Left ventricle myocardium superior (tissue), 1 donor: ENCODE measurements at places on chromosomes 1 and 21. TPM values are rescaled to one million over a fixed set of nuclear protein-coding genes. Genes with fewer than 3 reads are reported as not detected.

The SZRD1 gene
- 109 TPM for total RNA-seq

DNA sequence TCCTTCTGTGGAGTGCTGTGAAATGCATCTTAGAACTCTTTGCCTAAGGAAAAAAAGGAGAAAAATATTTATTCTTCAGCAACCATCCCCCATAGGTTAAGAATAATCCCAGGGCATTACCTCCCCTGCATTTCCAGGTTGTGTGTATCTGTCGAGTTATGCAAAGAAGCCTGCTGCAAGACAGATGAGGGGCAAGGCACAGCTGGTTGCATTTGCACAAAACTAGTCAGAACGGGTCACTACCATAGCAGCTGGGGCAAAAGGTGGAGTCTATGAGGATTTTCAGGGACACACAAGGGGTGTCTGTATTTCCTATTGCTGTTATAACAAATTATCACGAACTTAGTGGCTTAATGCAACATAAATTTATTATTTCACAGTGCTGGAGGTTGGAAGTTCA lies 443.4 kb upstream of the C1orf87 start:
- DNase-seq, result no peak

The RBP7 gene
- total RNA-seq, result 31.9 TPM

GRCh38 chr1:47875036-47875435 lies 122.1 kb downstream of the TRABD2B start:
- no peak for DNase-seq

The SPAG17 gene
- not detected for total RNA-seq
